Activated T-helper 2 cell treated with anti-CD3 and anti-CD28 coated beads, Interferon-gamma antibody, Interleukin-2, Interleukin-4, amounts not matched to agents 10 μg/mL and 5 μg/mL and 100 μg/mL, durations not matched to agents 14 hours and 24 hours and 36 hours (primary cell): ENCODE measurements at places on chromosomes 7 and 10. TPM values are rescaled to one million over a fixed set of nuclear protein-coding genes. Genes with fewer than 3 reads are reported as not detected.

The HHEX gene
- total RNA-seq: 0.32 and 0.46 TPM in 2 replicates

The DGKB gene
- not detected in 2 replicates for total RNA-seq

The COL26A1 gene
- 0.11 and 0.16 TPM in 2 replicates for total RNA-seq

The HPS1 gene
- total RNA-seq: 61.2 and 62.0 TPM in 2 replicates

The WDR91 gene
- 19.2 and 22.6 TPM in 2 replicates for total RNA-seq

The MRPS17 gene
- total RNA-seq: 28.3 and 29.4 TPM in 2 replicates

The CYP2C8 gene
- 0.09 and 0.46 TPM in 2 replicates for total RNA-seq

The MSS51 gene
- 2.6 and 3.3 TPM in 2 replicates for total RNA-seq

The LIPA gene
- 12.9 and 13.6 TPM in 2 replicates for total RNA-seq

The SHLD2 gene
- 39.9 and 41.7 TPM in 2 replicates for total RNA-seq
